ENCODE measurements at places on chromosomes 2 and 18. TPM values are rescaled to one million over a fixed set of nuclear protein-coding genes. Genes with fewer than 3 reads are reported as not detected.

Gene NPHP1
- total RNA-seq, result 1.5 TPM

Gene DYNAP
- not detected for total RNA-seq

Gene RGPD3
- 0.16 TPM for total RNA-seq

Gene PER2
- 26.8 TPM for total RNA-seq

Gene RPL37A
- 2,059 TPM for total RNA-seq

Gene RGPD4
- total RNA-seq, result 0.13 TPM

Gene EFR3B
- total RNA-seq, result 2.8 TPM

Gene EVA1A
- total RNA-seq, result not detected

Gene SESTD1
- total RNA-seq, result 44.0 TPM

Gene CHST9
- 0.82 TPM for total RNA-seq

Gene UGT1A3
- total RNA-seq, result 2.6 TPM

Gene CTDP1
- 28.6 TPM for total RNA-seq

Gene MAPK4
- 0.41 TPM for total RNA-seq

Gene REG1A
- 0.89 TPM for total RNA-seq

Gene CMPK2
- 15.8 TPM for total RNA-seq

Gene SULT1C3
- not detected for total RNA-seq

Gene WNT6
- 0.41 TPM for total RNA-seq

Gene CIDEA
- not detected for total RNA-seq

Gene FBXO36
- total RNA-seq, result 2.4 TPM

Gene SKA1
- 1.0 TPM for total RNA-seq

Gene SFTPB
- total RNA-seq, result not detected

Gene LIMS4
- total RNA-seq, result 1.4 TPM

Gene SP5
- 4.8 TPM for total RNA-seq

Gene SDC1
- total RNA-seq, result 65.3 TPM

Gene GAD1
- total RNA-seq, result not detected

Gene IL1R1
- total RNA-seq, result 17.8 TPM

Gene GPBAR1
- total RNA-seq, result 3.3 TPM

Gene WNT10A
- total RNA-seq, result 0.17 TPM

Gene LOXL3
- 6.9 TPM for total RNA-seq

Gene RNF181
- total RNA-seq, result 89.5 TPM

Gene TNFAIP6
- total RNA-seq, result 1.1 TPM

Gene CDH7
- total RNA-seq, result not detected

Gene DUSP19
- total RNA-seq, result 1.5 TPM

Gene MROH2A
- total RNA-seq, result not detected

Gene SERPINB11
- not detected for total RNA-seq

Gene CPS1
- 0.99 TPM for total RNA-seq

Gene DSG1
- not detected for total RNA-seq

Gene UGT1A10
- total RNA-seq, result 42.0 TPM

Gene UGT1A5
- 2.4 TPM for total RNA-seq

Gene ERICH2
- not detected for total RNA-seq

Gene FAM124B
- total RNA-seq, result 0.43 TPM

Gene NT5C1B
- total RNA-seq, result not detected

Gene ANKRD30BL
- not detected for total RNA-seq

Gene ING5
- 35.1 TPM for total RNA-seq

Gene CDK5R2
- 1.4 TPM for total RNA-seq

Gene METAP1D
- 10.4 TPM for total RNA-seq

Gene LINC00305
- not detected for total RNA-seq

Gene ADAM23
- total RNA-seq, result 1.2 TPM

Gene TACR1
- total RNA-seq, result 1.2 TPM

Gene CYP27A1
- total RNA-seq, result 70.0 TPM

Gene FOXD4L1
- total RNA-seq, result 0.32 TPM

Gene MGAT4A
- total RNA-seq, result 73.8 TPM

Measured in mucosa of descending colon (tissue), 3 donors.